ENCODE measurements at places on chromosomes 12 and 14. TPM values are rescaled to one million over a fixed set of nuclear protein-coding genes. Genes with fewer than 3 reads are reported as not detected.

TMEM119 gene
- 0.09 TPM for total RNA-seq

CD163L1 gene
- total RNA-seq: not detected

SMCO3 gene
- total RNA-seq: not detected

TAS2R19 gene
- total RNA-seq: 4.7 TPM

FAM186B gene
- 0.18 TPM for total RNA-seq

DRAM1 gene
- total RNA-seq: 5.1 TPM

FLRT2 gene
- not detected for total RNA-seq

KLRD1 gene
- total RNA-seq: 0.27 TPM

HHIPL1 gene
- total RNA-seq: 0.32 TPM

KRT78 gene
- not detected for total RNA-seq

NANOG gene
- not detected for total RNA-seq

KIAA0586 gene
- 37.3 TPM for total RNA-seq

CPSF2 gene
- total RNA-seq: 78.4 TPM

SETD1B gene
- 16.7 TPM for total RNA-seq

CCNT1 gene
- 72.9 TPM for total RNA-seq

MRPL51 gene
- 440 TPM for total RNA-seq

PSMB5 gene
- total RNA-seq: 137 TPM

MGAT2 gene
- total RNA-seq: 37.2 TPM

RAD9B gene
- 2.0 TPM for total RNA-seq

LRTM2 gene
- total RNA-seq: not detected

CISTR gene
- total RNA-seq: not detected

SMCO2 gene
- total RNA-seq: not detected

CEBPE gene
- 0.34 TPM for total RNA-seq
